ENCODE measurements at places on chromosomes 5 and 9.
A peak's percentile ranks its signal among the peaks of the same experiment; 100 is the strongest.

- no peak for DNase-seq
Measured at GRCh38 chr5:75734913-75735789, 17.9 kb upstream of the POC5 start.

GRCh38 chr5:139647506-139648204 lies 494 bp upstream of the CXXC5 start:
- DNase-seq, result no peak

DNA sequence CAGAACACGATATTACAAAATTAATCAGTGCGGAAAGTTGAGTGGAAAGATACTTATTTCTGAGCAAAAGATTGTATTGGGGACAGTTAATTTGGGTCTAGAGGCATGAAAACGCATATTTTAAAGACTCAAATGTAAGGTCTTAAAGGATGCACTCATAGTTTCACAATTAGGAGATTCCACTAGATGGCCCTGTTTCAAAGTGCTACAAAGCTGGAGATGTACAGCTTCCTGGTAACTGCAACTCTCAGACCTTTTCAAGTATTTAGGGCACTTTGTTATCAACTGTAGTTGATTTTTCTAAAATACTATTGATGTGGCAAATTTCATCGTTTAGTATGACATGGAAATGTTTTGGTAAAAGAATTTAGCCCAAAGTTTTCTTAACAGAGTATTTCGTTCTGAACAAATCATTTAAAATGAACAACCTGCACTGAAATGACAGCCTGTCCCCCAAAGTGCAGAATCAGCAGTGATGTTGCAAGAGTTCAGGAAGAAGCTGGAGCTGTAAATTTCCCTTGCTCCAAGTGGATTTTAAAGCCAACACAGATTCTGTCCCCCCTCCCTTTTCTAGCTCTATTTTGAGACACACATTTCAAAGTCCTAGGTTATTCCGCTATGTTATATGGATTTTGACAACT lies 16.2 kb upstream of the NDUFB6 start:
- peak; percentile 8 for DNase-seq

DNA sequence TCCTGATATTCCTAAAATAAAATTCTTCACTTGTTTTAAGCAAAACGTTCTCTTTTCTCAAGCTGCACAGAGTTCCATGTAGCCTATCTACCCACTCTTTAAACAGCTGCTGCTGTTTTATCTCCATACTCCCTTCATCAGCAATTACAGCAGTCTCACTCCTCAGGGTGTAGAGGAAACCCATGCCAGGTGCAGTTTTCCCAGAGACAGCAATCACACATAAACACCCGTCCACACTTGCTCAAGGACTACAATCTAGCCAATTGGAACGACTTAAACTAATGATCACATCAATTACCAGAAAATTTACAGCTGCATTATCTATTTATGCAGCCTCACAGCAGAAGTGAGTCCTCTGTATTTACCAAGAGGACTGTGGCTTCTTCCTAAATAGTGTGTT lies 141.7 kb downstream of the HTR1A start:
- DNase-seq, result no peak

GRCh38 chr9:13568841-13569601 lies 289.5 kb upstream of the MPDZ start:
- no peak for DNase-seq

DNA sequence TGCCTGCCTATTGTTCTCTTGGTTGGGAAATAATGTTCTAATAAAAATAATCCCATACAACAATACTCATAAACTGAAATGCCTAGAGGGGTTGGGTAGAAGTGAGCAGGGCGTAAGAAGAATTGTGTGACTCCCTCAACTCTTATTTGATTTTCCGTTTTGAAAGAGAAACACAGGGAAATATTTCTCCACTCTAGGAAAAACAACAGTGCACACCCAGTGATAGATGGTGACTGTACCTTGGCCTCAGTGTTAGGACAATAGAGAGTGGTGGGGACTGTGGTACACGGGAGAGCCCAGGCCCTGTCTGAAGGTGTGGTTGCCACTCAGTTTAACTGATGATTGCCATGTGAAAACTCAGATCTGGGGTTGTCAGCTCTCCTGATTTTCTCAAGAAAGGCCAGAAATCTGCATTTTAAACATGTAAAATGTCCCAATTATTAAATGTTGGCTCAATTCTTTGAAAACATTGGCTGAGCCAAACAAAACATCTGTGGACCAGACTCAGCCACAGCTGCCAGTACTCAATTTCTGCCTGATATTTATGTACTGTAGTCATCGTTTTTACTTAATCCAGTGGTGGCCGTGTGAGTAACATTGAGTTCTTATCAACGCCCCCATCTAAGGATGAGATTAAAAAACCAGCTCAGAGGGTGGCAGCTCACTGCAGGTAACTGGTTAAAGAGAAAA lies 103.8 kb upstream of the ZNF618 start:
- DNase-seq, result no peak

GRCh38 chr5:149802008-149802680 lies 72.0 kb downstream of the PPARGC1B start:
- DNase-seq, result no peak

DNA sequence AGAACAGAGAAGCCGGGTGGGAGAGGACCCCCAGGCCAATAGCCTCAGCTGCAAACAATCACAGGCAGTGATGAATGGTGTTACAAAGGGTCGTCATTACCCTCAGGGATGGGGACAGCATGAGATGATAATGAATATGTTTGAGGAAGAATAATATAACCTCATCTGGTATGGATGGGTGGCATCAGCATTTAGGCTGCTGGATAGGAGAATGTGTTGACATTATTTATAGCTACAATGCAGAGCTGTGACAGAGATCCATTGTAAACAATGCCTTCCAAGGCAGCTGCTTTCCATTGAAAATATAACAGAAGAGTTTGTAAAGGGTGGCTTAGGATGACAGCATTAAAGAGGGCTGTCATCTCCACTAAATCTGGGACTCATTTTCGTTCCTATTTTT lies 365.5 kb downstream of the KCNN2 start:
- no peak for DNase-seq

- peak; percentile 78 for DNase-seq
Measured at GRCh38 chr9:106916466-106917235, 53.7 kb downstream of the ZNF462 start.
